ENCODE measurements at places on chromosomes 7 and 10.

DNA sequence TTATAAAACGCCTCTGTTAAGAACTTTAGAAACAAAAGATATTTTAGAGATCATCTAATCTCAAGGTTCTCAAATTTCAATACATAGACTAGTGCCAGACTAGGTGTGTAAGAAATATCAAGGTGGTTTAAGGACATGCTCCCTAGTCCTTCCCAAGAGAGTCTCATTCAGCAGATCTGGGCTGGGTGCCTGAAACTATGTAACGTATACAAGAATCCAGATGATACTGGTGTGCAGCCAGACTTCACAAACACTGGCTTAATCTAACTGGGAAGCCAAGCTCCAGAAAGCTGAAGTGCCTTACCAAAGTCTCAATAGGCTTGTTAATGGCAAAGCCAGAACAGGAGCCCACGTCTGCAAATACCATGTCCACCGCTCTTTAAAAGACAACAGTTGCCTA lies 105.0 kb upstream of the AMPH start:
- no peak for DNase-seq

GRCh38 chr10:131978366-131978765 lies 3.4 kb downstream of the BNIP3 start:
- no peak for DNase-seq

DNA sequence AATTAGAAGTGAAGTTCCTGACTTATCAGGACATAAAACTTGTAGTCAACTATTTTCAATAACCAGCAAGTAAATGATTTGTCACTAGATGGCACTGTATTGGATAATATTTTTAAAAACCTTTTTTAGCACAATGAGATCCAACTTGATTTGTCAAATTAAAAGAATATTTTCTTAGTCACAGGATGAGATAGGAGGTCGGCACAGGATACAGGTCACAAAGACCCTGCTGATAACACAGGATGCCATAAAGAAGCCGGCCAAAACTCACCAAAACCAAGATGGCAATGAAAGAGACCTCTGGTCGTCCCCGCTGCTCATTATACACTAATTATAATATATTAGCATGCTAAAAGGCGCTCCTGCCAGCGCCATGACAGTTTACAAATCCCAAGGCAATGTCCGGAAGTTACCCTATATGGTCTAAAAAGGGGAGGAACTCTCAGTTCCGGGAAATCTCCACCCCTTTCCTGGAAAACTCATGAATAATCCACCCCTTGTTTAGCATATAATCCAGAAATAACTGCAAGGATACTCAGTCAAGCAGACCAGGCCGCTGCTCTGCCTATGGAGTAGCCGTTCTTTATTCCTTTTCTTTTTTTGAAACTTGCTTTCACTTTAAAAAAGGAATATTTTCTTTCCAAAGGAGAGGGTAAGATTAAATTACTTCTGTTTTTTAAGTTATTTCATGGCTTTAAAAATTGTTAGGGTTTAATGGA lies 255.7 kb upstream of the MKLN1 start:
- no peak for DNase-seq

GRCh38 chr7:131501422-131501821 lies 55.0 kb downstream of the PODXL start:
- DNase-seq = no peak

- no peak for DNase-seq
Measured at GRCh38 chr10:5951167-5951711, 26.1 kb downstream of the IL15RA start.

- DNase-seq = no peak
Measured at GRCh38 chr10:117720931-117721835, 178.6 kb downstream of the EMX2 start.

DNA sequence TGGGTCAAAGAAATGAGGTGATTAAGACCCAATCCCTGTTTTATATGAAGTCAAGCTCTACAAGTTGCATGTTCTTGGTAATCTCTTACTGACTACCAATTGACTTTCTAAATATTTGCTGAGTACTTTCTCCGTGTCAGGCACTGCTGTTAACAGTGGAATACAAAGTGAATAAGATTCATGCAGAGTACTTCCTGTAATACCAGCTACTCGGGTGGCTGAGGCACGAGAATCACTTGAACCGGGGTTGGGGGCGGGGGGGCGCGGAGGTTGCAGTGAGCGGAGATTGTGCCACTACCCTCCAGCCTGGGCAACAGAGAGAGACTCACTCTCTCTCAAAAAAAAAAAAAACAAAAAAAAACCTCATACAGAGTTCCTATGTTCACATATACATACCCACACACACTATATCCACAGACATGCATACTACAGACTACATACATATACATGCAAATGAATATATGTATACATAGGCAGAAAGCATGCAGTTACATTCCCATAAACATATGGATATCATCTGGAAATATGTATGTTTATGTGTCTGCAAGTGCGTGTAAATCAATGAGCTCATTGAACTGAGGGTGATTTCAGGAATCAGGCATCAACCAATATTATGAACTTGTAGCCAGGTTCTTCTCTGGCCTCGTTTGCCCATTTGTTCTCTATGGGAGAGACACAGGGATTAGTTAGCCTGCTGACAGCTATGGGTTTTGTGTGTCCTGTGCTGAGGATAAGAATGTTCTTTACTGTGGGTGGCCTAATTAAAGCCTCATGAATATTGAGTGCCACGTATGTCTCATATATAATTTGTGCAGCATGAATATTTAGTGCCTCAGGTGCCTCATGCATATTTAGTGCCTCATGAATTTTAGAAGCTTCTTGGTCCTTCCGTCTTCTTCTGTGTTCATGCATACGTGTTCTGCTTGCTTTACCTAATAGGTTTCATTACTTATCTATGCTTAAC lies 73.9 kb downstream of the BICC1 start:
- DNase-seq = no peak

- DNase-seq = no peak
Measured at GRCh38 chr7:156780724-156781455, 112.1 kb downstream of the LMBR1 start.

- DNase-seq = no peak
Measured at GRCh38 chr10:114437473-114438292, 33.4 kb upstream of the AFAP1L2 start.

DNA sequence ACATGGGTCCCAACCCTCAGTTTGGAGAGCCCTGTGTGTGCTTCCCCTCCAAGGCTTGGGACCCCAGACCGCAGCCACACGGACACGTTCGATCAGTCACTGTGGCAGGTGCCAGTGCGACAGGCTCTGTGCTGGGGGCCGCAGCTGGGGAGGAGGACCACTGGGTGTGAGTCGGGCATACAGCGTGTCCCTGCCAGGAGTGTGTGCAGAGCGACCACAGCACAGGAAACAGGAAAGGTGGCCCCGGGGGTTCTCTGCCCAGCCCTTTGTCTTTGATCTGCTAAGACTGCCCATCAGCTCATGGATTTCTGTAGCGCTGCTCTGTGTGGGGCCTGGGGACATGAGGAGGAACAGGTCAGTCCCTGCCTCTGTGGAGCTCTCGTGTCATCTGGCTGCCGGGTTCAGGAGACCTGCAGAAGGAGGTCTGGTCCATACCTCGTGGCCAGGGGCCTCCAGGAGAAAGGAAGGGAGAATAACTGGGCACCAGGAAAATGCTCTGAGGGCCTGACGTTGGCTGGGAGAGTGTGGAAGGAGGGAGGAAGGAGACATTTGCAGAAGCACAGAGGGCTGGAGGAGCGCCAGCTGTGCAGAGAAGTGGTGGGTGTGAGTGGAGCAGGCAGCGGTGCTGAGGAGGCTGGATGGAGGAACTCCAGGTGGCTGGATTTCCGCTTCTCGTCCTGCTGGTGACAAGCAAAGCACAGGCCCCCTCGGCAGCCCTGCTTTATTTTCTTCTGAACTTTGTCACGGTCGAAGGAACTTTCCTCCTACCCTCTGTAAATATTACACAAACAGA lies 4.1 kb downstream of the NUDT1 start:
- no peak for DNase-seq

GRCh38 chr7:6346581-6346980 lies 74.2 kb upstream of the CYTH3 start:
- no peak for DNase-seq

GRCh38 chr7:30029696-30030095 lies 1.5 kb downstream of the PLEKHA8 start:
- DNase-seq = no peak

- no peak for DNase-seq
Measured at GRCh38 chr7:149853157-149853556, 15.0 kb downstream of the ZNF862 start.

DNA sequence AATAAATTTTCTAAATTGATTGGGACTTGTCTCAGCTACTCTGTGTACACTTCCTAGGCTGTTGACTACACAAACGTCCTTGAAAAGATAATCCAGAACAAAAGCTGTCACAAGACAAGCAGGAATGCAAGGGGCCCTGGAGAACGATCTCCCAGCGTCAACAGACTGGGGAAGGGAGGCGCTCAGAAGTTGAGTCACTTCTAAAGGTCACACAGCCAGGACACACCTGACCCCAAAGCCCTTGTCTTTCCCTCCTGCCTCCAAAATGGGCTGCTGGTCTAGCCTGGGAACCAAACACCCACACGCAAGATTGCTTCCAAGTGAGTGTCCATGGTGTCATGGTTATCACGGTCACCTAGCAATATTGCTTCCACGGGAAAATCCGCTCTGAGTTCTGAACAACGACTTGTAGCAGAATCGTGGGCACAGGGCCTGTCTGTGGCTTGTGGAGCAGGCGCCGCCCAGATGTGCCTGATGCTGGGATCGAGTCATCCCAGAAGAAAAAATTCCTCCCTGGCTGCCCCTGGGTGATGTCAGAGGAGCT lies 49.8 kb downstream of the SPOCK2 start:
- no peak for DNase-seq

GRCh38 chr7:115359119-115359518 lies 437.2 kb downstream of the MDFIC start:
- DNase-seq = no peak

GRCh38 chr7:110142939-110143526 lies 947.9 kb upstream of the LRRN3 start:
- no peak for DNase-seq

DNA sequence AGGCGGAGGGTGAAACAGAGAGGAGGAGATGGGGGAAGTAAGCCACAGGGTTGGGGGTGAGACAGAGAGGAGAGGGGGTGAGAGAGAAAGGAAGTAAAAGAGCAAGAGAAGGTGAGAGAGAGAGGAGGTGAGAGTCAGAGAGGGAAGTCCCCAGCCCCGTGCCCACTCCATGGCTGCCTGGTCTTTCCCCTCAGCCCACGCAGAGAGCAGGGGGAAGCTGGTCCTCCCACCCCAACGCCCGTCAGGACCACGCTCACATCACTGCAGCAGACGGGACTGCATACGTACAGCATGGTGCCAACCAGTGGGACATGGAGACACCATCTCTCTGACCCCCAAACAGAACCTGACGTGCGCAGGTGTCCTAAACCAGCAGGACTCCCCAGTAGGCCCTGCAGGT lies 12.1 kb upstream of the PDGFA start:
- DNase-seq = no peak

- no peak for DNase-seq
Measured at GRCh38 chr10:15361131-15361530, 10.0 kb downstream of the FAM171A1 start.

DNA sequence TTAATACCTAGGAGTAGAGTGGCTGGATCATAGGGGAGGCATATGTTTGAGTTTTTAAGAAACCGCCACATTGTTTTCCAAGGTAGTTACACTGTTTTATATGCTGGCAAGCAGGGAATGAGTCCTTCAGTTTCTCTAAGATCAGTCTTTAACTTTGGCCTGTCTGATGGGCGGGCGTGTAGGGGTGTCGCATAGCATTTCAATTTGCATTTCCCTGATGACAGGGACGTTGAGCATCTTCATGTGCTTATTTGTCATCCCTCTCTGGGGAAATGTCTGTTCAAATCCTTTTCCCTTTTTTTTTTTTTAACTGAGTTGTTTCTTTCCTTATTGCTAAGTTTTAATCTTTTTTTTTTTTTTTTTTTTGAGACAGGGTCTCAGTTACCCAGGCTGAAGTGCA lies 9.8 kb downstream of the MTG1 start:
- DNase-seq = no peak

GRCh38 chr10:110511734-110512449 lies 14.2 kb downstream of the DUSP5 start:
- DNase-seq = no peak

DNA sequence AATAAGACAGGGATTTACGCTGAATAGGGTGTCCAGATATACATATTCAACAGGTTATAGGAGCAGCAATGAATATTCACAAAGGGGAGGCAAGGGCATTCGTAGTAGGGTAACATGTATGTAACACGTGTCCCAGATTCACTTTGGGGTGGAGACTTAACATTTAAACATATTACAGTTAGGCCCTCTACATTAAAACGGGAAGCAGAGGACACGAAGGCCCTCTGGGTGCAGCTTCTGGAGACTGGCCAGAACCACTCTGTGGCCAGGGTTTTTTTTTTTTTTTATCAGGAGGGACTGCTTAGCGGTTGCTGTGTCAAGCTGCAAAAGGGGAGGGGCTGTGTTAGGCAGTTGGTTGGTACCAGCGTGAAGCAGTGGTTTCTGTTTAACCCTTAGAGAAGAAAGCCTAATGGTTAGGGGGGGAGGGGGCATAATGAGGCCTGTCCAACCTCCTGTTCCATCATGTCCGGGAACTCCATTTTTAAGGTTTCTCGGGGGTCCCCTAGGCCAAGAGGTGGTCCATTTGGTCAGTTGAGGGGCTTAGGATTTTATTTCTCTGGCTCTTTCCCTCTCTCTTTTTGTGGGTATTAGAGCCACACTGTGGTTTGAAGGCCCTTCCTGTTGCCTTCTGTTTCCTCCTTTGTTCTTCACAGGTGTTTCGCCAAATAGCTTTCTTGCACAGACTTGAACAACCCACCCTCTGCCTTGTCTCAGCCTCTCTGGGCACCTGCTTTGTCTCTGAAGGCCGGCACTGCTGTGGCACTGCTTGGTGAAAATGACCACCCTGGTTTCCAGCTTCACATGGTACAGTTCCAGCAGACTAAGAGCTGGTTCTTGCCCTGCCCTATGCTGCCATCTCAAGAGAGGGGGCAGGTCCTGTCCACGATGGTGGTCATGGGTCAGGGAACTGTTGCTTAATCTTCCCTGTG lies 26.4 kb downstream of the PRF1 start:
- DNase-seq = no peak

DNA sequence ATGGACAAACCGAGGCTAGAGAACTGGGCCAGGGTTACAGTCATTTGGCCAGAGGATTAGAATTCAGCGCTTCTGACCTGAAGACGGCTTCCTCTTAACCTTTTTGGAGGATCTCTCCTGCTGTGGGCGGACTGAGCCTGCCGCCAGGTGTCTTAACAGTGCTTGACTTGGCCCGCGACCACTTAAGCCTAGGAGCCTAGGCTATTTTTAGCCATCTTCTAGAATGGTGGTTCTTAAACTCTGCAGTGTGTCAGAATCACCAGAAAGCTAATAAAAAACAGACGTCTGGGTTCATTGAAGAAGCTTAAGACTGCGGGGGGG lies 722 bp downstream of the MDH2 start:
- DNase-seq = no peak

DNA sequence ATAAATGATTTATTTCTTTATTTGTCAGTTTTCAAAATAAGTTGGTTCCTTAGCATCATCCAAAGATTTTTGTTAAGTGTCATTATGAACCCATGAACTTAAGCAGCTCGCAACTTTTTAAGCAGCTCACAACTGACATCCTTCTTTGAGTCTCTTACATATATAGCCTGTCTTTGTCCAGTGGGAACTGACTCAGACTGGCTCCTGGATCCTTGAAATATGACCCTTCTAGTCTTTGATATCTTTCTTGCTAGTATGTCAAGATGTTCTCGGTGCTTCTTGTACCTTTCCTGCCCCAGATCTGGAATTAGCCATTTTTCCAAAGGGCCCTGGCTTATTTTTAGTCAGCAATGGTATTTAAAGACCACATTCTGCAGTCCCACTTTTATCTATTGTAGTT lies 53.9 kb upstream of the ARID5B start:
- DNase-seq = no peak

GRCh38 chr10:77247031-77247990 lies 390.3 kb downstream of the KCNMA1 start:
- DNase-seq = no peak

- DNase-seq = no peak
Measured at GRCh38 chr7:45153233-45153632, 4.4 kb upstream of the RAMP3 start.

All from esophagus squamous epithelium (tissue), 5 donors.